ENCODE measurements at places on chromosomes 4 and X.

DNA sequence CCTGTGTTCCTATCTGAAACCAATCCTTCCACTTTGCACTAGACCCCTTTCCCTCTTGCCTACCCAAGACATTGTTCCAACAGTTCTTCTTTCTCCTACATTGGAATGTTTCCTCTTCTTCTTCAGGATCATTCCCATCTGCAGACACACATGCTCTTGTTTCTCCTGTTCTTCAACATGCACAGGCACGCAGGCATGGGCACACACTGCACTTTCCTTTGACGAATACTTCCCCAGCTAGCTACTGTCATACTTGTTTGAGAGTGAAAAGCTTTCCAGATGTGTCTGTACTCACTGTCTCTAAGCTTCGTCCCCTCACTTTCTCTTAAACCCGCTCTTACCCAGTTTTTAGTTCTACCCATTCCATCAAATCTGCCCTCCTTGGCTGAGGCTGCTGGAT is 31.8 kb upstream of the ERVMER34-1 start:
- DNase-seq: no peak

GRCh38 chr4:4981427-4981826 is 37.8 kb downstream of the CYTL1 start:
- no peak for DNase-seq

- DNase-seq: no peak
These were observed 124.0 kb upstream of the POF1B start for GRCh38 chrX:85503258-85504158.

- no peak for DNase-seq
These were observed 55.7 kb upstream of the SLC7A11 start for GRCh38 chr4:138297743-138298405.

- DNase-seq: no peak
These were observed 279.8 kb downstream of the DHRSX start for GRCh38 chrX:2220829-2221567.

- DNase-seq: no peak
These were observed 62.9 kb upstream of the CAMK2D start for GRCh38 chr4:113824396-113824795.

DNA sequence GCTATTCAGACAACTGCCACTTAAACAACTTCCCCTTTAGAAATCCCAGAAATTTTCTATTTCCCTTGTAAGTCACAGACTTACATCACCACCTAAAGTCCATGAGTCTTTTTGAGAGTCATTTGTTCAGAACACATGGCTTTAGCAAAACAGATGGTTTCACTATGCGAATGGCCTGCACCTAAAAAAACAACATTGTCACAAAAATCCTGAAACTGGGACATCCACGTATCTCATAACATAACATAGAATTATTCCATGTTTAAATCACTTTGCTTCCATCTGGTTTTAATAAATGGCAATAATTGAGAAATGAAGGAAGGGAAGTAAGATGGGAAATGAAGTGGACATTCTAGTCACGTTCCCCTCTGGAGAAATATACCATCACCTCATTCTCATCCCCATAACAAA is 155.3 kb upstream of the EDNRA start:
- no peak for DNase-seq

- DNase-seq: no peak
These were observed 24.2 kb downstream of the TNIP2 start for GRCh38 chr4:2731907-2732317.

- DNase-seq: no peak
These were observed 8.8 kb upstream of the ENAM start for GRCh38 chr4:70619778-70620177.

GRCh38 chrX:119541188-119541587 is 24.0 kb downstream of the STEEP1 start:
- no peak for DNase-seq

DNA sequence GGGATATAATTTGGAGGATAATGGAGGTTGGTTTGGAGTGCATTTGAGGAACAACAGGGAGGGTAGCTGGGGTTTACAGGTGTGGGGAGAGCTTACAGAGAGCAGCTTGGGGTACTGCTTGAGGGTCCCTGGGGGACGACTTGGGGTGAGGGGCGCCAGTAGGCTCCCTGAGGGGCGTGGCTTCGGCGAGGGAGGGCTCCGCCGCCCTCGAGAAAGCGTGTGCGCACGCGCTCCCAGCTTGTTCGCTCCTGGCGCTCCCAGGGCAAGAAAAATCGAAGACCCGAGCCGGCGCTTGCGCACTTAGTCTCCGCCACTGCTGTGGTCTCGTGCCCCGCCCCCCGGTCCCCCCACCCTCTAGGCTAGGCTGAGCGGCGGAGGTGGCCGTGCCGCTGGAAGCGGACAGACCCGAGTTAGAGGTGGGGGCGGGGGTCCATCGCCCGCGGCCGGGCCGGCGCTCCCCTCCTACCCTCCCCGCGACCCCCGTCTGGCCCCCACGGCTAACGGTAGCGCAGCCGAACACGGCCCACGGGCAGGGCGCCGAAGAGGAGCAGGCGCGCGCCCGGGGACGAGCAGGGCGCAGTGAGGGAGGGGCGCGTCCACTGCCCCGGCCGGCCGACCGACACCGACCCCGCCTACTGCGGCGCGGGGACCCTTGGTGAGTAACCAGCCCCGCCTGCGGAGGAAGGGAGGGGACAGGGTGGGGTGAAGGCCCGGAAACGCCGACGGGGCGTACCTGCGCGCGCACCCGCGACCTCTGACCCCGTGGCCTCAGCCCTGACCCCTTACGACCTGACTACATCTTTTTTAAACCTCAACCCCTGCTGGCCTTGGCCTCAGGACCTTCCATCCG is 5.4 kb upstream of the CCDC120 start:
- no peak for DNase-seq

DNA sequence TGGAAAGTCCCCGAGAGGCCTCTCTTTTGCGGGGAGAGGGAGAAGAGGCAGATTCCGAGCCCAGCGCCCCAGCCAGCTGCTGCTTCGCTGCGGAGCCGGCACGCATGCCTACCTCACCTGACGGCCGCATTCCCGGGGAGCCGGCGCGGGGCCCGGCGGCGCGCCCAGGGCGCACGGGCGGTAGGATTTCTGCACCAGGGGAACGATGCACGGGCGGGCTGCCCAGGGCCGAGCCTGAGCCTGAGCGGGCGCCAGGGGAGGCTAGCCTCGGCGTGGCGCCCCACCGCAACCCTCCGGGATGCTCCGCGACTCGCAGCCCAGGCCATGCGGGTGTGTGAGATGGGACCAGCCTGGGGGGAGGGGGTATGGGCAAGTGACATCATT is 81.3 kb upstream of the SCML1 start:
- no peak for DNase-seq

- DNase-seq: no peak
These were observed 68.1 kb upstream of the FTHL17 start for GRCh38 chrX:31139961-31140360.

- no peak for DNase-seq
These were observed 102.4 kb downstream of the ADGRA3 start for GRCh38 chr4:22413471-22413870.

DNA sequence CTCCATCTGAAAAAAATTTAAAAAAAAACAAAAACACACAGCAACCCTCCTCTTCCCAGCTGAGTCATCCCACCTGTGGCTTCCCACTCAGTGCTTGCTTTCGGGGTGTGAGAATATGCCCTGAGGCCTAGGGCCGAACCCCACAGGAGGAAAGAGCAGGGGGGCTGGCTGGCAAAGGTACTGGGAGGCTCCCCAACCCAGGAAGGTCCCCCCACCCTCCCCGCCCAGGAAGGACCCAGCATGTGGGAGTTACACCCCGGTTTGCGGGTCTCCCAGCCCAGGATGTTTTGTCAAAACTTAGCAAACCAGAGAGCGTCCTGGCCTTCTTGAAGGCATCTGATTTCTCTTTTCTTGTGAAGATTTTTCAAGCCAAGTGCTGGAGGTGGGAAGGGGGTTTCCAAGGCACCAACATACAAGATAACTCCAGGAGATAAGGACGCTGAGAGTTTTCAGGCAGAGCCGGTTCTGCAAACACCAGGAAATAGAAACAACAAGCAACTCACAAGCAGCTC is 25.7 kb upstream of the CSF2RA start:
- DNase-seq: no peak

DNA sequence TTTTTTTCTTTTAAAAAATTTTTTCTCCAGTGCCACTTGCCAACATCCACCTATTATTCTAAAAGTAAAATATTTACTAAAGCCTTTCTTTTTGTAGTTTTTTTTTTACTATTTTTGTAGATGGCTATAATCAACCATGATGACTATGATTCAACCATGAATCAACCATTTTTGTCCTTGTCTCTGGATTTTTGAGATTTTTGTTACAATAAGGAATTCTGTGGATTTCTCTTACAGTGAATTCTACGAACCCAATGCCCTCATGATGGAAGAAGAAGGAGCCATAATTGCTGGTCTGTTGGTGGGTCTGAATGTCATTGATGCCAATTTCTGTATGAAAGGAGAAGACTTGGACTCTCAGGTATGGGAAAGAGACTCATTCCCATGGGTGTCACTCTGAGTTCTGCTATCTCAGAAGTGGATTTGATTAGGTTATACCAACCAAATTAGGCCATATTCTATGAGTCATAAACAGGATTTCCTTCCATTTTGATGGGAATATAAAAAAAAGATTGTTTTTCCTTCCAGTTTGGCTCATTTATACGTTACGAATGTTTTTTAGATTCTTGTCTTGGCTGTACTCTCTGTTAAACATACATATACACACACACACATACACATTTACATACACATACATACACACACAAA is 46.7 kb downstream of the RUFY3 start:
- no peak for DNase-seq

DNA sequence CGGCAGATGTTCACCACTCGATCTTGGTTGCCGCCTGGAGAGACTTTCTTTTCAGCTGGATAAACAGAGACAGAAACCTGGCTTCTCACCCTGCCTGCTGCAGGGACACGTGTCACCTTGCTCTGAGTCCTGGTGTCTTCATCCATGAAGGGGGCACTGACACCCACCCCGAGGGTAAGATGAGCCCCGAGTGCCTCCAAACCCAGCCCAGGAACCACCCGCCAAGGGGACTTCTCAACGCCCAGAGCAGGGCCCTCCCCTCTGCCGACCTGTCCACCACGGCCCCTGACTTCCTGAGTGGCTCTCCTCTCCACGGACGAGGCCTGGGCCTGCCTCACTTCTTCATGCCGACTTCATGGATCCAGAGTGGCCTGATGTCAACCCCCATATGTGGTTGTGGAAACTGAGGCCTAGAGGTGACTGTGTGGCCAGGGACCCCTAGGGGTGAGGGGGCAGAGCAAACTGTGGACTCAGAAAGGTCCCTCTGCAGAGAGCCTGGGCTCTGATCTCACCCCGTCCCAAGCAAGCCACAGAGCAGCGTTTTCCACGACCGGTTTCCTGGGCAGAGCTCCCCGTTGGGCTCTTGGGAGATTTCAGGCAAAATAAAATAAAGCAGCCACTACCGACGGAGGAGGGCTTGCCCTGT is 5.1 kb downstream of the ADRA2C start:
- no peak for DNase-seq

DNA sequence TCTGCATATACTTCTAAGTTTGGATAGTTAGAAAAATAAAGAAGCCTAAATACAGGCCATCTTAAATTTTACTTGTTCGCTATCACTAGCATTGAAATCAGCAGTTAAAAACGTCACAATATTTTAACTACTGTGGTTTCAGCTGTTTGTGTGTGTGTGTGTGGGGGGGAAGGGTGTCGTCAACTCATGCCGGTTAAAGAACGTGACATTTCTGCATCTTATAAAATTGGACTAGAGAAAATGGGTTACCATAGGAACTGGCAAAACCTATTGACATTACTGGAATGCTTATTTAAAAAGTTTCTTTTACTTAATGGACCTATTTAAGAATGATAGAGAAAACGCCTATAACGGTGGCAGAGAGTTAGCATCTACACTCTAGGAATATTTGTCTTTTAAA is 1.2 kb upstream of the CNKSR2 start:
- no peak for DNase-seq

- no peak for DNase-seq
These were observed 4.8 kb upstream of the DAPP1 start for GRCh38 chr4:99811850-99812249.

DNA sequence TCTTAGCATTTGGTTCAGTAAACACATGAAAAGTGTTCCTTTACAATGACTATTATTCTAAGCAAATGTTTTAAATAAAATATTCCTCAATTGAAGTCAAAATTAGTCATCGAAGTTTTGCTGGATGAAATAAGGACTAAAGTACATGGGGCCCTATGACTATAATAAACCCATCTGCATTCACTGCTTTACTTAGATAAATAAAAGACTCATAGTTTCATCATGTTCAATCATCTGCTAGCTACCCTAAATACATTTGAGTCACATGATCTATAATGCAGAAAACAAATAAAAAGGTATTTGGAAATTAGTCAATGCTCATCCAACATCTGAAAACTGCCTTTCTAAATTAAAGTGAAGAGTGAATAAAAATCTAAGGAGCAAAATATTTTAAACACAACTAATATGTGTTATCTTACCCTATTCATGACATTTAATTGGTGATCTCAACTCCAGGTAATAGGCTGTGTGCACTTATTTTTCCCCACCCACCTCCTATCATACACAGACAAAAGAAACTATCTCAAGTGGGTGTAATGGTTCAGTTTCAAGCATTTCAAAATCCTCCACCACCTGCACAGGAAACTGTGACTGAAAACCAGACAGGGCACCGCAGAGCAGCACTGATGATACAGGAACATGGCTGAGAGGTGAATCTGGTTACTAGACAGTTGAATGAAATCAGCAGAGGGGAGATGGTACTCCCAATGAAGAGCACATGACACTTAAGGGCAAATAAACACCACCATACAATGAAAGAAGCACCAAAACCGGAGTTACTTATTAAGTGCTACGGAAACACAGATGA is 78.6 kb downstream of the CAMK2D start:
- DNase-seq: no peak

- no peak for DNase-seq
These were observed 139.5 kb downstream of the MID1 start for GRCh38 chrX:10480861-10481260.

DNA sequence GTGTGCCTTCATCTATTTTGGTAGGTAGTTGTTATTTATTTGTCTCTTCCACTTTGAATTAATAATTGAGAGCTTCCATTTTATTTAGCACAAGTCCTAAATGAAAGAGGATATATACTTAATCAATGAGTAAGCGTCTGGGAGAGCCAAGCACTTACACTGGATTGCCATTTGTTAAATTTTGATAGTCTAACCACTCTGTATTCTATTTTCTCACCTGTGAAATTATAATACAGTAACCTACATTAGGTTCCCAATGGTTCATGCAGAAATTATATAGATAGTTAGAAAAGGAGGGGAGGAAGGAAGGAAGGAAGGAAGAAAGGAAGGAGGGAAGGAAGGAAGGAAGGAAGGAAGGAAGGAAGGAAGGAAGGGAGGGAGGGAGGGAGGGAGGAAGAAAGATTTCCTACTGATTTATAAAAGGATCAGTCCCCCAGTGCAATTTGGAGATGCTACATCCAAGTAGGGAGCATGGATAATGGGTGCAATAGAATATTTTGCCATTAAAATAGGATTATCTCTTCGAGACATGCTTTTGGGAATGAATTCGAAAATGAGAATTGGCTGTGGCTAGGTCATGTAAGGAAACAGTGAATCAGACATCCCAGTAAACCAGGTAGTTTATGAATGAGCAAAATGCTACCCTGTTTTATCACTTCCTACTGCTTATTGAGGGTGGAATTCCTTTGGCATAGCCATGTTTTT is 239.8 kb downstream of the PCDH7 start:
- DNase-seq: no peak
